Stimulated activated CD4-positive, alpha-beta T cell treated with anti-CD3 and anti-CD28 coated beads, Interleukin-15, amount 100 ng/mL, for 24 hours (primary cell): ENCODE measurements at places on chromosomes 7 and 10.

- DNase-seq, result no peak
These were observed 325.9 kb downstream of the GFRA1 start for GRCh38 chr10:115947104-115947503.

DNA sequence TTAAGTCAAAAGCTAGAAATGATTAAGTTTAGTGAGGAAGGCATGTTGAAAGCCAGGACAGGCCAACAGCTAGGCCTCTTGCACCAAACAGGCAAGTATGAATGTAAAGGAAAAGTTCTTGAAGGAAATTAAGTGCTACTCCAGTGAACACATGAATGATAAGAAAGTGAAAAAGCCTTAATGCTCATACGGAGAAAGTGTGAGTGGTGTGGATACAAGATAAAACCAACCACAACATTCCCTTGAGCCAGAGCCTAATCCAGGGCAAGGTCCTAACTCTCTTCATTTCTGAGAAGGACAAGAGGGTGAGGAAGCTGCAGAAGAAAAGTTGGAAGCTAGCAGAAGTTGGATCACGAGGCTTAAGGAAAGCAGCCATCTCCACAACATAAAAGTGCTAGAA, 53.0 kb downstream of the DNAJC1 start:
- DNase-seq, result no peak

DNA sequence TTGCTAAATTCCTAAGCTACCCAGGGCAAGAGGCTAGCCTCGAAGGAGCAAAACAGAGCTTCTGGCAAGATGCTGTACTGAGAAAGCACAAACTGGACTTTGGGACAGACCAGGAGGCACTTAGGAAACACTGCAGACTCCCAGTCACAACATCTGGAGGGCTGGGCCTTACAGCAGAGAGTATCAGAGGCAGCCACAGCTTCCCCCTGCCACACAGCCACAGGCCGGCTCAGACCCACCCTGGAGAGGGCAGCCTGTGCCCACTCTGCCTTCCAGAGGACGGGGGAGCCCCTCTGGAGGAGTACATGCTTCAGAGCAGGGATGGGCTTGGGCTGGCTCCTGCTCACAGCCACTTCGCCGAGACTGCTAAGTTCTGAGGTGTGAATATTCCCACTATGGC, 17.4 kb downstream of the ESYT2 start:
- peak; percentile 6 for DNase-seq

DNA sequence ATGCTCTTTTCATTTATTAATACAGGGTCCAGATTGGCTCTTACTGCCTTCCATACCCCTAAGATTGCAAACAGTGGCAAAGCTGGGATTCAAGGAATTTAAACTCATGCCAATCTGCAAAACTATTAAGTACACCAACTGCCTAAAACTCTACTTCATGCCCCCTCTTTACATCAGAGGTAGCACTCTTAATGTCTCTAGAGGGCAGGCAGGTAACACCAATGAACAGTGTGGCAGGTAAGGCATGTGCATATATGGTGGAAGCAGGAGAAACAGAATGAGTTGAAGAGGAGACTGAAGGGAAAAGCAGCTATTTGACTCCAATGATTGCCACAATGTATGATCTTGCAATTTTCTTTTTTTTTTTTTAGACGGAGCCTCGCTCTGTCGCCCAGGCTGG, 156.7 kb downstream of the BTAF1 start:
- DNase-seq, result no peak

DNA sequence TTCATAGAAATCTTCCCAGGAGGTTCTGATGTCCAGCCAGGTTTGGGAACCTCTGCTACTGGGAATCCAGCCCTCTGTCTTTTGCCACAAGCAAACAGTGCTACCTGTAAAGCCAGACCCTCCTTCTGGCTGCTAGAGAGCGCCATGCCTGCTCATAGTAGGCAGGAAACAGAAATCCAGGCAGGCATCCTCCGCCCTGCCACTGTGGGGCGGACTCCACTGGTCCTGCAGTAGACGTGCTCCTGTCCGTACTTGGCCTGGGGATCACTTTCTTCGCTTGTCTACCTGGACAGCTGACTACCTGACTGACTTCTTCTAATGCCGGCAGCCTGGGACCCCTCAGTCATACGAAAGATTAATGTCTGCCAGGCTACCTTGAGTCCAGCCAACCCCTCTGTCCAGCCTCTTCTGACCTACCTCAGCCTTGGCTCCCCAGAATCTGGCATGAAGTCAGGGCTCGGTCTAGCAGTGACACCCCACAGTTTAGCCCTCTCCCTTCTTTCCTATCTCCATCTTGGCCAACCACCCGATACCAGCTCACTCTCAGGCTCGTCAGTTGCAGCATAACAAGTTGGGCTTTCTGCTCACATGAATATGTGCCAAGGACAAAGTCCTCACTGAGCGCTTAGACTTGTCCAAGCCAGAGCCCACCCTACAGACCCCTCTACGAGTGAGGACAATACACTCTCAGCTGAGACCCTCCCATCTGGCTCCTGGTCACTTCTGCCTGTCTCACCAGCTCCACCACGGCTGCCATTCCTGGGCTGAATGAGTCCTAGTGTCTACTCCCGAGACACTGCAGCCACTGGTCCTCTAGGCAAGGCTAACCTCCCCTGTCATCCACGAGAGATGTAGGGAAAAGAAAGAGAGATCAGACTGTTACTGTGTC, 43.9 kb upstream of the OPALIN start:
- DNase-seq, result no peak

- DNase-seq, result no peak
These were observed 59.3 kb downstream of the ARHGAP22 start for GRCh38 chr10:48545462-48546145.

GRCh38 chr7:105497016-105497415, 25.1 kb downstream of the PUS7 start:
- DNase-seq, result no peak

DNA sequence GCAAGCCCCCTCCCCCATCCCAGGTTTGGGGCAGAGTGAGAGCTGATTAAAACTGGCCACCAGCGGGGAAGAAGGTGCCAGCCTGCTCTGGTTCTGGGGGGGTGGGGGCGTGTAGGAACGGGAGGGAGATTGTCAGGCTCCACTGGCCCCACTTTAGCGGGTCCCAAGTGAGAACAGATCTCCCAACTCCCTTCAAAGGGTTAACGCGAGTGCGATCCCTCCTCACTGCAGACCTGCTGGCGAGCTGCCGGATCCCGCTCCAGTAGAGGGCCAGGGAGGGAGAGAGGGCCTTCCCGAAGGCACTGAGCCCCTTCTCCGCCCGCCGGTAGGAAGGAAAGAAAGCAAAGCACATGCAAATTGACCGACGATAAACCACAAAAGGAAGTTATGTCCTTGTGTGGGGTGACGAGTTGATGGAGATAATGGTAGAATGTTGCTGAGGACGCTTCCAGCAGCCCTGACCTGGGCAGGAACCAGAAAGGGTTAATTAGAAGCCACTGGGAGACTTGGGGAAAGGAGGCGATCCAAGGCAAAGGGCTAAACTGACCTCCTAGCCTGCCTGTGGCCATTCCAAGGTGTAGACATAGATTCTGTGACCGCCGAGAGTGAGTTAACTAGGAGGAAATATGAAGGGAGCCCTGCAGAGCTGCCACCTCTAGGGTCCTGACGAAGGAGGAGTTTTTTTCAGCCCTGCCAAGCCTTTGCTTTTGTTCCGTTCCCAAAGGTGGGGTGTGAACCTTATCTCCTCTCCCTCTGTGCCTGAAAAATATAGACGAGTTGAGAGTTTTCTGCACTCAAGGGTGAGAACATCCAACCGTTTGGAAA, 1.5 kb downstream of the NRG3 start:
- no peak for DNase-seq

DNA sequence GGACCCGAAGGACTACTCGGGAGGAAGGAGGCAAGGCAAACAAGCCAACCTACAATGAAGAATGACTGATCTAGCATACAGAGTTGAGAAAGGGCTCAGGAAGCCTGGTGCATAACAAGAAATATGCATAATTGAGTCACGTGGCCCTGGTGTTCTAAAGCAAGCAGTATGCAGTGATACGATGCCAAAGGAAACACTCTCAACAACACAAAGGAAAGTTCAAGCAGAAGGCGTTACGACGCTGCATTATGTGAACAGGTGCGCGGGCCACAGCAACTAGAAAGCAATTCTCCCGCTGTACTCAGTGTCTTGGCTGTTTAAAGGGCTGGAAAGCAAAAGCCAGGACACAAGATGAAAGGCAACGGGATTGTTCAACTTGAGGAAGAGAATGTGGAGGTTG, 100.8 kb downstream of the PRTFDC1 start:
- no peak for DNase-seq

- DNase-seq, result no peak
These were observed 476.6 kb downstream of the GATA3 start for GRCh38 chr10:8531116-8531515.

DNA sequence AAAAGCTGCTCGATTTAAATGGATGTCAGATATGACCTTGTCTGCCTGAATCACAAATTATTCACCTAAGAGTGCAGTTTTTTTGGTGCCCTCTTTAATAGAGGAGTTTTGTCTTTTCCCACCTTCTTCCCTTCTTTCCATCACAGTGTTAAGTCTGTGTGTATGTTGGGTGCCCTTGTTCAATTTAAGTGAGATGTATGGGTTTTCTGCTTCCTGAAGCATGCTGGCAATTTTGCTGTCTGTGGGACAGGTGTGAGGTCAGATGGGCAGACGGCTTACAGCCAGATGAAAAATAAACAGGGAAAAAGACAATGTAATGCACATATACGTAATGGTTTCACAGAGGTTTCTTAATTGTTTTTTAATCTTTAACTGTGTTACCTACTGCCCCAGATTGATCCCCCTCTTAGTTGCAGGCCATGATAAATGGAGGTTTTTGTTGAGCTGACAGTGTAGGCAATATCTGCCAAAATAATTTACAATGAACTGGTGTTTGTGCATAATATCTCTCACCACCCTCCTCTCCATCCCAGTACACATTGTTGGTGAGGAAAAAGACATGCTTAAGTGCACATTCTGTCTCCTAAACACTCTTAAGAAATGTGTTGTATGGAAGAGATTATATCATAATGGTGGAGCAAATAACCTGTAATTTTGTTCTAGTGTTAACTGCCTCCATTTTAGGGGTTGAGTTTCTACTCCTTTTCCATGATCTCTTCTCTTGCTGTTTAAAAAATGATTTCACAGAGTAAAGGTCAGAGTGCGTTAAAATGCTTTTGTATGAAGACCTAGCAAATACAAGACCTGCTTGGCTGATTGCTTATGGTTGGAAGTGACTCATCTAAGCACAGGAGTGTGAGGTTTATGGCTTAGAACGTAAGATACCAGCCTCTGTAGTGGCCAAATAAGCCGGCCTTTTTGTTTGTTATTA, 123.9 kb downstream of the LRRC4 start:
- no peak for DNase-seq

DNA sequence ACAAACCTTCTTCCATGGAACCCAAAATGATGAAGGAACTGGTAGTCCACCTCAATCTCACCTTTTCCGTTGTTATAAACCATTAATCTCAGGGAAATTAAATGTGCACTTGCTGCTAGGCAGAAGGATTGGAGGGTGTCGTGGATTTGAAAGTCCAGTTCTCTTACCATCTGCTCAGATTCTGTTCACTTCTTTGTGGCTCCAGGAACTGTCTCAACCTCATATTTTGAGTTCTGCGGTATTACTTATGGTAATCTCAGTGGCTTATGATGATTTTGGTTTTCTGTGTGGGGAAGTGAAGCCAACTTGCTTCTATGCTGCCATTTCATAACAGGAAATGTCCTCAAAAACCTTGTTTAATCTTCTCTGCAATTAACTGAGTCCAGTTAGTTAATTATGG, 136.4 kb downstream of the CDC14C start:
- no peak for DNase-seq

DNA sequence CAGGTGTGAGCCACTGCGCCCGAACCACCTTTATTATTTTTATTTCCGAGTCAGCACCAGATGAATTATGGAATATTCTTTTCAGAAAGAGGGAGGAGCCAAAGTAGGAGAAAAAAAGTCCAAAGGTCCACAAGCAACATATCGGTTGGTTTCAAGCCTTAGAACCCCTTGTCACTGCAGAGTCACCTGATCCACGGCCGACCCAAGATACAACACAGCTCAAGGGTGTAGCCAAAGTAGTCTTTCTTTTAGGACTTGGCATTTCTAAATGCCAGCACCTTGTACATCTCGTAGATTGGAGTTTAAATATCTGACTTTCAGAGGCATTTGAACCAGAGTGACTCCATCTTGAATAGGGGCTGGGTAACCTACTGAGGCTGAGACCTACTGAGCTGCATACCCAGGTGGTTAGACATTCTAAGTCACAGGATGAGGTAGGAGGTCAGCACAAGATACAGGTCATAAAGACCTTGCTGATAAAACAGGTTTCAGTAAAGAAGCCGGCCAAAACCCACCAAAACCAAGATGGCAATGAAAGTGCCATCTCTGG, 113.9 kb upstream of the ANLN start:
- DNase-seq, result no peak

- DNase-seq, result no peak
These were observed 1.4 kb downstream of the PARD3 start for GRCh38 chr10:34813626-34814222.

GRCh38 chr10:35567951-35568350, 37.2 kb upstream of the GJD4 start:
- no peak for DNase-seq

GRCh38 chr7:1843271-1843861, 173.3 kb downstream of the ELFN1 start:
- DNase-seq, result no peak

- DNase-seq, result no peak
These were observed 21.7 kb downstream of the LARP4B start for GRCh38 chr10:909831-910230.

DNA sequence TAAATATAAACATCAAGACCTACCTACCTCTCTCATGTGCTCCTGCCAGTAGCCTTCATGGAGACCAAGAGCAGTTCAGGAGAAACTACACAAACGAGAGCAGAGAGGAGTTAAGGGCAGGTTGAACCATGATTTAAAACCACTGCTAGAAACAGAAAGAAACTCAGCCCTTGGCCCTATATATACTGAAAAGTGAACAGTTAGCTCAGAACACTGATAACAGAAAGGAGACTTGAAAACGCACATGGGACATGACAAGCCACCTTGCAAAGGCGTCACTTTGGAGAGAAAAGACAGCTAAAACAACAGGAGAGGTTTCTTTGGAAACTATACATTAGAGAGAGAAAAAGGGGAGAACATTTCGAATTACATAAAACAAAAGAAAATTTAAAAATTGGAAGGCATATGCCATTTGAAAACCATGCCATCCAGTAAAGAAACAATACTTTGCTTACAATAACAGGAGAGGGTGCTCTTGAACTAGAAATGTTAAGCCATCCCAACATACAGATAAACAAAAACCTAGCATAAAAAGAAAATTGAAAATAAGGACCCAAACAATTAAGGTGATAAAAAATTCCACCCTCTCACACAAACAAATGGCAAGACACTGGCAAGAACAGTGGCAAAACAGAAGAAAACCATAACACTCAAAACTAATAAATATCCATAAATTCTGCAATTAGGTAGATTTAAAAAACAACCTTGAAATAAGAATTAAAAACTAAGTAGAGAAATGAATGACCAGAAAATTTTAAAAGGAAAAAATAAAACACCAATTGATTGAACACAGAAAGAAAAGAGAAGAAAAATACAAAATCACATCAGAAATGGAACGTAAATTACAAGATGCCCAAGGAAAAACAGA, 232.7 kb downstream of the IMMP2L start:
- DNase-seq, result no peak
